ENCODE measurements at places on chromosomes 4 and X.

GRCh38 chrX:131826572-131826971 lies 196.5 kb upstream of the STK26 start:
- DNase-seq = no peak

- no peak for DNase-seq
Measured at GRCh38 chrX:10095246-10095645, 61.5 kb upstream of the CLCN4 start.

DNA sequence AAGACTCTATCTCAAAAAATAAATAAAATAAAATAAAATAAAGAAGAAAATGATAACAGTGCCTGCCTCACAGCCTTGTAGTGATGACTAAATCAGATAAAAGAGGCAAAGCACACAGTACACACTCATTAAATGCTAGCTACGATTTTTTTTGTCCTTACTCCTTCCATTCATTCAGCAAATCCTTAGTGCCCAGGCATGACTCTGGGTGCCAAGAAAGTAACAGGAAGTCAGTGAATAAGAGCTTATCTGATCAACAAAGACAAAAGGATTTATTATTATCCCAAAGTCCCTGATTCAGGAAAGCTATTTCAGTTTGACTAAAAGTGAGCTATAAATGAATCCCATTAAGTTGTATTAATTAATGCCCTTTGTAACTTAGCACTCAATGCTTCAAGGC lies 92.7 kb downstream of the SH3KBP1 start:
- no peak for DNase-seq

- no peak for DNase-seq
Measured at GRCh38 chr4:173420801-173421200, 21.9 kb upstream of the SCRG1 start.

DNA sequence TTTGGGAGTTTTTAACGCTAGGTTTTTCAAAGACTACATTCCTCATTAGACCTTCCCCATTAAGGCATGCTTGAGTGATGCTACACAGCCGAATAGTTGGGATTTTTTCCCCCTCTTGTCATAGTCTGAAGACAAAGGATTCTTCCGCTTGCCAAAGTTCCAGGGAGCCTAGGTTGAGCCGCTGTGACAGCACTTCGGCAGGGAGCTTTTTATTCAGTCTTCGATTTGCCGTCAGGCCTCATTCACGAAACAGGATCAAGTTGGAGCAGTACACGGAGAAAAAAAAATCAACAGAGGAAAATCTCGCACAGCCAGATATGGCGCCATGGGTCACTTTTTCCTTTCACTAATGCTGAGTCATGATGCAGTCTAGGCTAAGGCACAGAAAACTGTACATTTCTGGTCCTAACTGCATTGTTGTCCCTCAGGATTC lies 24.3 kb downstream of the SHROOM3 start:
- DNase-seq = no peak
